ENCODE measurements at places on chromosomes 11 and 22.

DNA sequence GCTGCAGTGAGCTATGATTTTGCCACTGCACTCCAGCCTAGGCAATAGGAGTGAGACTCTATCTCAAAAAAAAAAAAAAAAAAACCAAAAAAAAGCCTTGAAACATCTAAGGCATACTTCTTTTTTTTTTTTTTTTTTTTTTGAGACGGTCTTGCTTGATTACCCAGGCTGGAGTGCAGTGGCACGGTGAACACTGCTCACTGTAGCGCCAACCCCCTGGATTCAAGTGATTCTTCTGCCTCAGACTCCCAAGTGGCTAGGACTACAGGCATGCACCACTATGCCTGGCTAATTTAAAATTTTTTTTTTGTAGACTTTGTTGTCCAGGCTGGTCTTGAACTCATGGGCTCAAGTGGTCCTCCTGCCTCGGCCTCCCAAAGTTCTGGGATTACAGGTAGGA lies 19.5 kb downstream of the ARFGAP3 start:
- DNase-seq: no peak

- no peak for DNase-seq
Measured at GRCh38 chr11:60825118-60825517, 16.8 kb upstream of the CCDC86 start.

DNA sequence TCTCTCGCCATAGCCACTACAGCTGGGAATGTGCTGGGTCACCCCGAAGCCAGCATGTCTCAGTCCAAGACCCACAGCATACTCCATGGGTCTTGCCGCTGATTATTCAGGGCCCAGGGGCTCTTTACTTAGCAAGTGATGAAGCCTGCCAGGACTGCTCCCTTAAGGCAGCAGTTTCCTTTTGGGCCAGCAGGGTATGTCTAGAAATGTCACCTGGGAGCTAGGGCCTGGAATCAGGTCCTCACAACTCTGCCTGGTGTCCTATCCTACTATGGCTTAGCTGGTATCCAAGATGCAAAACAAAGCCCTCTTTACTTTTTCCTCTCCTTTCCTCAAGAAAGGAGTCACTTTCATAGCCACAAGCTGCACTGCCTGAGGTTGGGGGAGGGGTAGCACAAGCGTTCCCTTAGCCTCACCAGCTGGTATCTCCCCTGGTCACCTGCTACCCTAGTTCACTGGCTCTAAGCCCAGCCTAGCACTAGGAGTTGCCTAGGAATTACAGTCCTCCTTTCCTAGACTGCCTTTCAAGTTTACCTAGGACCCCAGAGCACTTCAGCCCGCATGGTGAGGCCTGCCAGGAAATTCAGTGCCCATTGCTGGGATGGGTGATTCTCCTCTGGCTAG lies 22.6 kb upstream of the NCR3LG1 start:
- no peak for DNase-seq

GRCh38 chr22:21626073-21626734 lies 3.6 kb downstream of the YDJC start:
- DNase-seq: no peak

GRCh38 chr22:37025500-37026070 lies 6.0 kb downstream of the MPST start:
- no peak for DNase-seq

DNA sequence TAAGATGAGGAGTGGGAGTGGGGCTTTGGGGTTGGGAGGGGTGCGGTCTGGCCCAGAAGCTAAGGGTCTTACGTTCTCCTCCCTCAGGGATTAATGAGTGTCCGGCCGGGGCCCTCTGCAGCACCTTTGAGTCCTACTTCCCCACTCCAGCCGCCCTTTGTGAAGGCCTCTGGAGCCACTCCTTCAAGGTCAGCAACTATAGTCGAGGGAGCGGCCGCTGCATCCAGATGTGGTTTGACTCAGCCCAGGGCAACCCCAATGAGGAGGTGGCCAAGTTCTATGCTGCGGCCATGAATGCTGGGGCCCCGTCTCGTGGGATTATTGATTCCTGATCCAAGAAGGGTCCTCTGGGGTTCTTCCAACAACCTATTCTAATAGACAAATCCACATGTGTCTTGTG lies 4.0 kb downstream of the FOLR3 start:
- DNase-seq: no peak

GRCh38 chr11:101881586-101881985 lies 33.2 kb upstream of the CEP126 start:
- no peak for DNase-seq

- no peak for DNase-seq
Measured at GRCh38 chr11:7484645-7485044, 661 bp upstream of the OLFML1 start.

GRCh38 chr11:120663142-120663541 lies 151.6 kb downstream of the GRIK4 start:
- no peak for DNase-seq

GRCh38 chr11:116224154-116224888 lies 548.5 kb downstream of the BUD13 start:
- DNase-seq: no peak

DNA sequence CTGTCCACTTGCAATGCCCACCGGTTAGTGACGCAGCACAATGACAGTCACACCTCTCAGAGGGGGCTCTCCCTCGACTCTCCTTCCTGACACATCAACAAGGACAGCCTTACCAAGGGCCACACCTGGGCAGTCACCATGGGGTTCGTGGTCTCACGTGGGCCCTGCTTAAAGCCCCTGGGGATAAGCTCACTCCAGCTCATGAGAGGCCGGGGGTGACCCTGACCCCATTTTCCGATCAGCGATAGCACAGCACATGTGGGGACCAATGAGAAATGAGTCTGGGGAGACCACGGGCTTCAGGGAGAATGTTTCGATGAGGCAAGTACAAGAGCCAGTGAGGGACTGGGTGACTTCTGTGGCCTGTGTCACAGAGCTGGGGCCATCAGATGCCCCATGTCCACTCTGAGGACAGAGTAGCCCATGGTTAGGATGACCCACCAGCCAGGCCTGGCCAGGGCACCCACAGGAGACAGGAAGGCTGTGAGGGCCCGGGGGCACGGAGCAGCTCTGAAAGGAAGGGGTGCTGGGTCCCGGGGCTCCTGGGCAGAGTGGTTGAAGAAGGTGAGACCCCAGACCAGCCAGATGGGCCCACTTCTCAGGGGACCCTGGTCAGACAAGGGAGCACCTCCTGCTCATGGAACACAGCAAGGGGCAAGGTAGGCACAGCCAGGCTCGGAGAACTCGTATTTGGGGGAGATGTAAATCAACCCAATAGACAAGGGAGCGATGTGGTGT lies 128.8 kb downstream of the MED15 start:
- no peak for DNase-seq

- no peak for DNase-seq
Measured at GRCh38 chr11:78851878-78852586, 277.4 kb upstream of the NARS2 start.

DNA sequence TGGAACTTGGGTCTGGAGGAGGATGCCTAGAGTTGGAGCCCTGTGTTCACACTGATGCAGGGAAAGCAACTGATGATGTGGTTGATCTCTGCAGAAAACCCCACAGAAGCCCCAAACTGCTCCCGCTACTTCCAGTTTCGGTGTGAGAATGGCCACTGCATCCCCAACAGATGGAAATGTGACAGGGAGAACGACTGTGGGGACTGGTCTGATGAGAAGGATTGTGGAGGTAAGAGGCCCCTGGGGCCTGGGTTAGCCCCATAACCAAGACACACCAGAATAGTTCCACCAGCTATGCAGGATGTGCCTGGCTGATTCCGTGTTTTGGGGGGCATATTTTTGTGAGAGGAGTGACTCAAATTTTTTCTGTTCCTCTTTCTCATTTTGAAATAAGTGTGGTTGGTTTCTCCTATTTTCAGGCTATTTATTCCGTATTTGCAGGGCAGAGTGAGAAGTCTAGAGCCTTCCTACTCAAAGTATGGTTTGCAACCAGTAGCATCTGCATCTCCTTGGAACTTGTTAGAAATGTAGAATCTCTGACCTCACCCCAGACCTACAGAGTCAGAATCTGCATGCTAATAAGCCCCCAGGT lies 137.3 kb upstream of the SORL1-AS1 start:
- no peak for DNase-seq

DNA sequence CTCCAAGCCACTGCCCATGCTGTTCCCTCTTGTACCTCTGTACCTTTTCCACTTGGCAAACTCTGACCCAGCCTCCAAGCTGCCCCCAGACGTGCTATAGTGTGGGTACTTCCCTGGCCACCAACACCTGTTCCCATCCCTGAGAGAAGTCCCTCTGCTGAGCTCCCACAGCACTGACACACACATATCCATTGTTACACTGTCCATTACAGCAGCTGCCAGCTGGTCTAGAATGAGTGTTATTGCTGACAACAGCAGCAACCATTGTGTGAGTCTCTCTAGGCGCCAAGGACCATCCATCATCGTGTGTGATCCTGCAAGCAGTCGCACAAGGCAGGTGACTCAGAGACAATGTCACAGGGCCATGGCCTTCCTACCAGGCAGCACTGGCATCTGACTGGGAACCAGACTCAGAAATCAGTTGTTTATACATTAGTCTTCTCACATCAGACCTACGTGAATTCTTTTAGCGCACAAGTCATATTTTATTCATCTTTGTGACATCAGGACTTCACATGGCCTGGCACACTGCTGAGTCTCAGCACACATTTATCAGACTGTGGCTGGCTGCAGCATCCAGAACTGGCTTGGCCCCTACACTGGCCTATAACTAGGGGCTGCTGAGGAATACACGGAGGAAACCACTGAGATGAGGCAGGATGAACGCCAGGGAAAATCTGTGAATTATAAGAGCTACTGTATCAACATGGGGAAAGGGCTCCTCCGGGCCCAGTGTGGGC lies 56.4 kb downstream of the SGSM3 start:
- DNase-seq: no peak

- DNase-seq: no peak
Measured at GRCh38 chr11:64751136-64751535, 7.2 kb upstream of the RASGRP2 start.
